H4 (cell line): ENCODE measurements at places on chromosomes 2 and 18. TPM values are rescaled to one million over a fixed set of nuclear protein-coding genes. Genes with fewer than 3 reads are reported as not detected.

The MLPH gene
- 7.7 and 9.9 TPM in 2 replicates for total RNA-seq

The GCG gene
- total RNA-seq, result not detected in 2 replicates

- no peak for DNase-seq
These were observed 777 bp upstream of the RAB17 start for GRCh38 chr2:237591141-237591881.

- no peak for DNase-seq
These were observed 1.2 kb downstream of the TMEM237 start for GRCh38 chr2:201642086-201642578.

DNA sequence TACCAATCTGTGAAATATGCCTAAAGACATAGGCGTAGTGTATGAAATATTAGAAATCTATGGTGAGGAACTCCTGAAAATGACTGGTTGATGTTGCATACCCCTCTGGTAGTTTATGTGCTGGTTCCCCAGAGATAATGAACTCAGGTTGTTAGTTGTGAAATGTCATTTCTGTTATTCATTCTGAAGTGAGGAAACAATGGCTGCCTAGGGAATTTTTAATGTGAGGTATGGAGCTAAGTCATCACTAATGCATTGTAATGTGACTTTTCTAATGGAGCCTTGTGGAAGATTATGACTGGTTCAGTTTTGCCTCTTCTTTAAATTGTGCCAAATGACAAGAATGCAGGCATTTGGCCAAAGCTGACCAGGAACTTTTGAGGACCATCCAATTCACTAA, 61.6 kb upstream of the RAB27B start:
- no peak for DNase-seq

GRCh38 chr2:176126929-176127773, 2.4 kb upstream of the HOXD8 start:
- no peak for DNase-seq
